ENCODE measurements at places on chromosomes 2 and 18.
A peak's percentile ranks its signal among the peaks of the same experiment; 100 is the strongest.

DNA sequence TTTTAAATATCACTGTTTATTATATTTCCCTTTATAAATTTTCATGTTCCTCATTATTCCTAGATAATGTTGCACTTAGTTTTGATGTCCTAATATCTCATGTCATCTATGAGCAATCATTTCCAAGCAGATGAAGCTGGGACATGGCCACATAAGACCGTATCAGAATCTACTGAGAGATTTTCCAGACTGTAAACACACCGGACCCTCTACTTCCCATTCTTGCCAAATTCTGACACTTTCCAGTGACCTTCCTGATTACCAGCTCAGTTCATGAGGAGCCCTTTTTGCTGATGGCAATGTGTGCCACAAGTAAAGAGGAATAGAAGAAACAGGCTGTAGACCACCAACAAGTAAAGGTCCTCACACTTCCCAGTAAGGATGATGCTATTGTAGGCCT lies 20.3 kb upstream of the PDE1A start:
- DNase-seq, result no peak

- DNase-seq, result peak; percentile 13
Measured at GRCh38 chr18:35345460-35345921, 1.3 kb upstream of the ZNF24 start.

DNA sequence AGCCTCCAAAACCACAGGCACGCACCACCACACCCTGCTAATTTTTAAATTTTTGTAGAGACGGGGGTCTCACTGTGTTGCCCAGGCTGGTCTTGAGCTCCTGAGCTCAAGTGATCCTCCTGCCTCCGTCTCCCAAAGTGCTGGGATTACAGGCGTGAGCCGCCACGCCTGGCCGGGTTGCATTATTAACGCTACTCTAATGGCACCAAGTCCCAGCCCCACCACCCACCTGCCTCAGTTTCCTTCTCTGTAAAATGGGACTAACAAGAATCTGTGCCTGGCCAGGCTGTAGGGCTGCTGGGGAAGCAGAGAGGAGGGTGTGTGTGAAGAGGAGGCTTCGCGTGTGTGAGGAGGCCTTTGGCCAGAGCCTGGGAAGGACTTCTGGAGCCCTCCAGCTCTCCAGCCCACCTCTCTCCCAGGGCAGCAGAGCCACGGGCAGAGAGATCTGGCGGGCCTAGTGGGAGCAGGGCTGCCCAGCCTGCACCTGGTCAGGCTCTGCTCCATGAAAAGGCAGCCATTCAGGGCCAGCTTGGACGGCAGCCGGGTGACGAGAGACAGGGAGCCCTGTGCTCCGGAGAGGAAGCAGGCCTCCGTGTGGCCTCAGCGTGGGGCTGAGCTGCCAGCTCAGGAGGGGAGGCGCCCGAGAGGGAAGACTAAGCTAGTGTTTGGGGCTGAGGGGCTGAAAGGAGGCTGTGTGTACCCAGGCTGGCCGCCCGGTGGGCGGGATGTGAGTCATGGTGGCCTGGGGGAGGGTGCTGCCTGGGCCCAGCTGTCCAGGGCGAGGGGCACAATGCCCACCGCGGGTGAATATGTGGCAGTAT lies 7.4 kb upstream of the B3GNT7 start:
- peak; percentile 93 for DNase-seq

DNA sequence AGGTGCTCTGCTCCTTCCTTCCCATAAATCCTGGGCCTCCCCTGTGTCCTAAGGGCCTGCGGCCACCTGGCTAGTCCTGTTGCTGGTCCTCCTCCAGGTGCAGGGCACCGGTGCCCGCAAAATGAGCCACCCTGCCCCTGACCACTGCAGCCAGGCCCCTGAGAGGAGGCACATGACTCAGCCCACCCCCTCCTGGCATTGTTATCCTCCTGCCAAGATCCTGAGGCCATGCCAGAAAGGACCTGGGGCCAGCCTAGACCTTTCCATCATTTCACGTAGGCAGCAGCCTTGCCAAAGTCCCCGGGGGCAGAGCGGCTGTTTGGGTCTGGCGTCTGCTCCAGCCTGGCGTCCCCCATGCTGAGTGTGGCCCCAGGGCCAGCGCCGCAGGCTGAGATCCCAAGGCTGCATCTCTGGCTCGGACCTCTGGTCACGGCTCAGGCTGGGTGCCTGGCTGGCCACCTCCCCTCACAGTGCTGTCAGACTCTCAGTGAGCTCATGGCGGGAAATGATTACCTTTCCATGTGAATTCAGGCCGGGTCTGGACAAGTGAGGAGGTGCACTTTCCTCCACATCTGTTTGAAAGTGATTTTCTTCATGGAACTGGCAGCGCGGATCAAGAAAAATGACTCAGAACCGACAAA lies 81.0 kb downstream of the NDUFA10 start:
- no peak for DNase-seq

DNA sequence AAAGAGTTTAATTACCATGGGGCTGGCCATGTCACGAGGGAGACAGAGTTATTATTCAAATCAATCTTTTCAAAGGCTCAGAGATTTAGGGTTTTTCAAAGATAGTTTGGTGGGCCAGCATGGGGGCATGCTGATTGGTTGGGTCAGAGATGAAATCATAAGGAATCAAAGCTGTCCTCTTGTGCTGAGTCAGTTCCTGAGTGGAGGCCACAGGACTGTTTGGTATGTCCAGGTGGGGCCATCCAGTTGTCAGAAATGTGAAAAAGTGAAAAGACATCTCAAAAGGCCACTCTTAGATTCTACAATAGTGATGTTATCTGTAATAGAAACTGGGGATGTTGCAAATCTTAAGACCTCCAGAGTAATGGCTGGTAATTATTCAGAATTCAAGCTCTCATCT lies 288.6 kb downstream of the EN1 start:
- no peak for DNase-seq

DNA sequence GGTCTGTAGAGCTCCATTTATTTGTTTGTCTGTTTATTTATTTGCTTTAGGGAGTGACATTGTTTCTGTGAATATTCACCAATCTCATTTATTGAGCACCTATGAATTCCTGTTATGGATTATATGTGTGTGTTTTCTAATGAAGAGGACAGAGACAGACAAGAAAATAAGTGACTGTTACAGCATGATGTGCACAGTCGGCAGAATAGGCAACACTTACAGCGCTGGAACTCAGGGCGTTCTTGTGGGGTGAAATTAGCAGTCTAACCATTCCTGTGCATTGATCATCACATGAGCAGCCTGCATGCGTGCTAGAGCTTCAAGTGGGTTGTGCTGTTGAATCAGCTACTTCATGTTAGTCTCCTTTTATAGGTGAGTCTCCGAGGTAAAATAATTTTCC lies 960.7 kb downstream of the SLC4A3 start:
- DNase-seq, result no peak

GRCh38 chr2:31384771-31385276 lies 29.7 kb downstream of the XDH start:
- DNase-seq, result no peak
